IPS-NIHi11 (cell line): ENCODE measurements at places on chromosomes 6 and 20.

- DNase-seq = no peak
Measured at GRCh38 chr6:135993361-135993760, 141.9 kb downstream of the PDE7B start.

GRCh38 chr6:139230391-139230840 is 61.4 kb downstream of the TXLNB start:
- no peak for DNase-seq

- no peak for DNase-seq
Measured at GRCh38 chr6:118410001-118410400, 138.1 kb upstream of the PLN start.

DNA sequence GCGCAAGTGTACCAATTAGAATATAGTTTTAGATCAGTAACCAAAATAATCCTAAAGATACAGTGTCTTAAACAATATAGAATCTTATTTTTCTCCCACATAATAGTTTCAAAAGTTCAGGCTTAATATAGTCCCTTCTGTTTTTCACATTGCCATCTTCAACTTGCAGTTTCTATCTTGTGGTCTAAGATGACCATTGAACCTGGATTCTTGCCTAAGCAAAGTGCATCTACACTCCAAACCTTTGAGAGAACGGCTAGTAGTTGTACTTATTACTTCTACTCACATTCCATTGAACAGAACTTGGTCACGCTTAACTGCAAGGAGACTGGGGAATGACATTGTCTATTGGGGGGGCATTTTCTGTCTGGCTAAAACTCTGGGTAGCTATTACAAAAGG is 373.0 kb downstream of the LMBRD1 start:
- DNase-seq = no peak

DNA sequence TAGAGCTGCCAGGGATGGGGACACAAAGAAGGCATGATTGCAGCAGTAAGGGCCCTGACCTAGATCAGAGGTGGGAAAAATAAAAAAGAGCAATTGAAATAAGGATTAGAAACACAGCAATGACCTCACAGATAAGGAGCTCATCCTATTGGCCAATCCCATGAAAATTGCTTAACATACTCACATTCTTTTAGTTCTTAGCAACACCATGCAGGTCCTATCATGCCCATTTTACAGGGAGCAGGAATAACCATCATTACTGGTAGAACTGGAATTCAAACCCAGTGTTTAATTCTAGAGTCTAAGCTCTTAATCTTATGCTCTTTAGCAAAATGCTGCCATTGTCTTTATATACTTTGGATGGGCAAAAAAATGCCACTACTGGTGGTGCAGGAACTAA is 267.7 kb downstream of the RNF144B start:
- DNase-seq = no peak

- no peak for DNase-seq
Measured at GRCh38 chr6:145405006-145405551, 330.2 kb downstream of the EPM2A start.
